ENCODE measurements at places on chromosomes 1 and 21.

- DNase-seq = peak; percentile 85
Measured at GRCh38 chr1:15740924-15741850, 1.1 kb upstream of the TMEM82 start.

DNA sequence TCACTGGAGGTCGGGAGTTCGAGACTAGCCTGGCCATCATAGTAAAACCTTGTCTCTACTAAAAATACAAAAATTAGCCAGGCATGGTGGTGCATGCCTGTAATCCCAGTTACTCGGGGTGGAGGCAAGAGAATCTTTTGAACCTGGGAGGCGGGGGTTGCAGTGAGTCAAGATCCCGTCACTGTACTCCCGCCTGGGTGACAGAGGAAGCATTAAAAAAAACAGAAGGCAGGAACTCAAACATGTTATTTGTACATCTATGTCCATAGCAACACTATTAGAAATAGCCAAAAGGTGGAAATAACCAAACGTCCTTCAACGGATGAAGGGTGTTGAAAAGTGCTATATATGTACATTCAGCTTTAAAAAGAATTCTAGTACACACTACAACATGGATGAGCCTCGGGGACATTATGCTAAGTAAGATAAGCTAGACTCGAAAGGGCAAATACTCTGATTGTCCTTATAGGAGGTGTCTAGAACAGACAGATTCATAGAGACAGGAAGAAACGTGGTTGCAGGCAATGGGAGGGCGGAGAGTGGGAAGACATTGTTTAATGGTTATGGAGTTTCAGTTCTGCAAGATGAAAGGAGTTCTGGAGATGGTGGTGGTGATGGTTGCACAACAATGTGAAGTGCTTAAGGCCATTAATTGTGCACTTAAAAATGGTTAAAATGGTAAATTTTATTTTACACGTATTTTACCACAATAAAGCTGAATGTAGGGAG lies 19.2 kb downstream of the NLRP3 start:
- no peak for DNase-seq

DNA sequence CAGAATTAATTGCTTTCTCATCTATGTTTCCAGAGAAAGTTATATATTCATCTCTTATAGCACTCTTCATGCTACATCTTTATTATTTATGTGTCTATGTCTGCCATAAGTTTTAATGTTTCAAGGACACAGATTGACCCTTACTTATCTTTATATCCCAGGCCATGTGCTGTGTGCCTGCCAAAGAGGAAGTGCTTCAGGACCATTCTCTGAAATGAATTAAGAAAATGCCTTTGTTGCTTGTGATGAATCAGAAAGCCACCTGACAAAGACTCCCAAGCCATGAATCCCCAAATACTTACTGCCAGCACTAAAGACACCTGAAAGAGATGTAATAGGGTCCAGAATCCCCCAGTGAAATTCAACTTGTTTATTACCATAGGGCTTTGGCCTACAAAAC lies 342.1 kb upstream of the C1orf87 start:
- DNase-seq = no peak

GRCh38 chr1:248611883-248612414 lies 14.4 kb upstream of the OR2T10 start:
- DNase-seq = no peak

DNA sequence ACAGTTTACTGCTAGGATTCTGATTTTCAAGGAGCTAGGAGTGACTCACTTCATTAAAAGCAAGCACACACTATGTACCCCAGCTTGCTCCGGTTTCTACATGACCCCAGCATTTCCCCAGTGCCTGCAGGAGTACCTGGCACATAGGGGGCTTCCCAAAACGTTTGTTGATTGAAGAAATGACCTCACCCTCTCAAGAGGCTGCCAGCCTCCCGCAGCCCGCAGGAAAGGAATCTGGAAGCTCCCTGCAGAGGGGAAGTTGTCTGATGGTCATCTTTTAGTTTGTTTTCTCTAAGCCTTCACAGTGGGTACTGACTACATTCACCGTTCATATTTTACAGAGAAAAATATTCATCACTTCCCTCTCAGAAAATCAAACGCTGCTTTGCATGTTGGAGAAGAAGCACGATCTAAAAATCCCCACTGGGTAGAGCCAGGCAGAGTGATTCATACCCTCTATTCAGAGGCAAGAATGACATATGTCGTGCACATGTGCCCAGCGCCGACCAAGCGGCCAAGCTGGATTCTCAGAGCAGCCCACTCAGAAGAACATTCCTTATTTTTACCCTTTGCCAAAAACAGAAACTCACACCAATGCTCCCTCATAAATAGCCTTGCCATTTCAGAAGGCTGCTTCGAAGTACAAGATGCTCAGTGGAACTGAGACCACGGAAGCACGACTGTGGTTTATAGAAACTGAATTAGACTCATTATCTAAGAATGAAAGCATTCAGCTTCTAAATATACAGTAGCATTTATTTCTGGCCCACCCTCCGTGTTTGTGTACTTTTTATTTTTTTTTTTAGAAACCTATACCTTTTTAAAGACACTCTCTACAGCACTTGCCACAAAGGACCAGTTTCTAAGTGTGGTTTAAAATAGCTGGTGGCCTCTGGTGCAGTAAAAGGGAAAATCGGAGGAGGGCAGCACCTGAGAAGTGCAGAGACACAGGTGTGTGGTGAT lies 143.2 kb downstream of the MIS18A start:
- no peak for DNase-seq

DNA sequence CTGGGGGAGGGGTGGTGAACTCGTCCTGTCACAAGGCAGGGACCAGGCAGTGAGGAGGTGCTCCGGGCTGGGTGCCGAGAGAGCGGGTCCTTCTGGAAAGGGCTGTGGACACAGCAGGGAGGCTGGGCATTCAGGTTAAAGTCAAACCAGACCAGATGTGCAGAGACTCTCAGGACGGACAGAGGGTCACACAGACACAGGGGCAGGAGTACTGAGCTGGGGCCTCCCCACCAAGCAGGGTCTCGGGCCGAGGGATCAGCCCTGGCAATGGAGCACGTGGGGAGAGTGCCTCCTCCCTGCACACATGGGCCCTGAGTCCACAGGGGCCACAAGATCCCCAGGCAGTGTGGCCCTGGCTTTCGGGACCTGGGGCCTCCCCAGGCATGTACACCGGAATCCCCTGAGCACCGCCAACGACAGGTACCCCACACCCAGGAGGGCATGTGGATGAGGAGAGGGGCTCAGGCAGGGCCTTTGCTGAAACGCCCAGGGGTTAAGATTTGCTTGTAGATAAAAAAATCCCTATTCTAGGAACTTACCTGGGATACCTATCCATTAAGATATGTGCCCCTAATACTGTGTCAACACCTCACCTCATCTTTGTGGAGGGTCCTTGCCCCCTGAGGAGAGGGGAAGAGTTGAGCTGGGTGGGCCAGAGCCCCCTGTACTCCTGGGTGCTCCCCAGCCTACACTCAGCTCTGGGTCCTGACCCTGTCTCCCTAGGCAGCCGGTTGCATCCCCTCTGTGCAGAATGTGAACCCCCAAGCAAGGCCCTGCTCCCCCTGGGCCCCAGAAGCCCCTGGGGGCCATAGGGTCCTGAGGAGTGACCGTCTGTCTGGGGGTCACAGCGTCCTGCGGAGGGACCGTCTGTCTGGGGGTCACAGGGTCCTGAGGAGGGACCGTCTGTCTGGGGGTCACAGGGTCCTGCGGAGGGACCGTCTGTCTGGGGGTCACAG lies 46.9 kb upstream of the ADARB1 start:
- DNase-seq = no peak

DNA sequence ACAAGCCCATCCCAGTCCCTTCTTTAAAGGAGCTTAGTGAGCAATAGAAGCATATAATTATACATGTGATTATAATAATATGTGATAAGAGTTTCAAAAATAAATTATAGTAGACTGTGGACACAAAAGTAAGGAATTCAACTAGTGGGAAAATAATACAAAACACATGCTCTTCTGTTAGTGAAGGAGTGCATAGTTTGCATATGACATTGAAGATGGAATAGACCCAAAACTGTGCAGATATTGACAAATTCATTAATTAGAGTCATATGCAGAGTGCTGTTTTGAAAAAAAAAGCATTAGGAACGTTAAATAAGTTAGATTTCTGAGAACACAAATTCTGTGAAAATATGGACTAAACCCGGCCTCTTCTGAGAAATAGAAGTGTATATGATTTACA lies 278.8 kb downstream of the ASTN1 start:
- DNase-seq = no peak

DNA sequence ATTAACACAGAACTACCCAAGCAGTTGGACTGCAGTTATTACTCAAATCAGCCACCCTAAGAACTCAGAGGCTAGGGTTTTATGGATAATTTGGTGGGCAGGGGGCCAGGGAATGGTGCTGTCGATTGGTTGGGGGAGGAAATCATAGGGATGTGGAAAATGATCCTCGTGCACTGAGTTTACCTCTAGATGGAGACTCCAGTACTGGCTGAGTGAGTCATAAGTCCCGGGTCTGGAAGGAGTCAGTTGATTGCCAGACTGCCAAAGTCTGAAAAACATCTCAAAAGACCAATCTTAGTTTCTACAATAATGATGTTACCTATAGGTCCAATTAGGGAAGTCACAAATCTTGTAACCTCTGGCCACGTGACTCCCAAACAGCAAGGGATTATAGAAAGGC lies 257.5 kb upstream of the PRMT6 start:
- no peak for DNase-seq

DNA sequence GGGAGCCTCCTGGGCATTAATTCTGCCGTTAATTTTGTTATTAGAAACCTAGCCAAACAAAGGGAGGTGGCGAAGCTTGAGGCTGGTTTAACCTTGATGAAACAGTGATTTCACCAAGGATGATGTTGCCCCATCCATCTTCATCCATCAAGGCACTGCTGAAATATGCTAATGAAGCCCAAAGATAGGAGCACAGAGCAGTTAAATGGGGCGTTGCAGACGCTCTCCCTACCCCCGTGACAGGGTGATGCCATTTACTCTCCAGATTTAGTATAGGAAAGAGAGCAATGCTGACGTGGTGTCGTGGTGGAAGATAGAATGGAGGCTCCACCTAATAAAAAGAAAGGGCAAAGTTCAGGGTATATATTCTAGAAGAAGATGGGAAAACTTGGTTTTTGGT lies 84.0 kb downstream of the PBX1 start:
- DNase-seq = no peak

DNA sequence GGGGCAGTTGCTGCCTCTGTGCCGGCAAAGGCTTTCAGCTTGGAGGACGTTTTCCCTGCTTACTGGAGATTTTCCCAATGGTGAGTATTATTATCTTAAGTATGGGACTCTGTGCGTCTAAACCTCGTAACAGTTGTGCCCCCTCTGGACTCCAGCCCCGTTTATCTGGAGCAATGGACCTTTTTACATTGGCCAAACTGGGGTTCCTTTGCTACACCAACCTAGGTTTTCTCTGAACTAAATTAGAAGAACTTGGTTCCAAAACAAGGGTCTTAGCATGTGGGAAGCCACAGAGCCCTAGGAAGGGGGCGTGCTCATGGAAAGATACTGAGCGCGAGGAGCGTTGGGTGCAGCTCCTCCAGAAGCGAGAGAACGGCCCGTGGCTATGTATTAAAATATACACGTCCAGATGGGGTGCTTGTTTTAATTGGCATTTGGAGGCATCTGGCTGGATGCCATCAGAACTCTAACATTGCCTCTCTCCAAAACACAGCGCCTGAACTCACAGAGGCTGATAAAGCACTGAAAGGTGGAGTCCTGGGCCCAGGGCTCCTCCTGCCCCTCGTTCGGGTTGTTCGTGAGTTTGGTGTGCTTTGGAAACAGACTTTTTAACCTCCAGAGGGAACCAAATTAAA lies 28.4 kb downstream of the POFUT2 start:
- DNase-seq = peak; percentile 93

DNA sequence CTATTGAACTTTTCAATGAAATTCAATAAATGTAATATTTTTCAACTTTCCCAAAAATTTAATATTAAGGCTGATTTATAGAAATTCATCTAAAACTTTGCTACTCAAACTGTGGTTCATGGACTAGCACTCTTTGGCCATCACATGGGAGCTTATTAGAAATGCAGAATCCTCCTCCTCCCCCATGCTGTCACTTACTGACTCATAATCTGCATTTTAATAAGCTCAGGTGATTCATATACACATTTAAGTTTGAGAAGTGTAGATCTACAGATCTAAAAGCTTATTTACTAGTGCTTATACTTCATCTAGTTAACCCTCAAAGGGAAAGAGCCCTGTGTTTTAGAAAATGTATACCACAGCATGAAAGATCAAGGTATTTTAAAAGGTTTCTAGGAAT lies 84.3 kb downstream of the HS2ST1 start:
- no peak for DNase-seq

DNA sequence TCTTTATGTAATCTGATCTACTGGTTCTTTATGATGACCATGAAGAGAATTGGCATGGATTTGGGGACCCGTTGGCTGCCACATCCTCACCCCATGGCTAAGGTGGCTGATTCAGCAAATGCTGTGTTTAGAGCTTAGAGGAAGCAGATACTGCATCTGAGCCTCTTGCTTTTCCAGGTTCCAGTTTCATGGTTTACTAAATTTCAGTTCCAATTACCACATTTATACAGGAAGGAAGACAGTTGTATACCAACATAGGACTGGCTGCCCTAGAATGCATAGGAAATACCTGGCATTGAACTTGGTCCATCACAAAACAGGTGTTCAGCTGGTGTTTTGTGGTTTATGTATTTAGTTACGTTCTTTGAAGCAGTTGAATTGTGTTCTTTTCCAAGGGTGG lies 107.1 kb downstream of the ST3GAL3 start:
- DNase-seq = no peak
